SW 1271 (cell line): ENCODE measurements at places on chromosomes 11 and 22.

DNA sequence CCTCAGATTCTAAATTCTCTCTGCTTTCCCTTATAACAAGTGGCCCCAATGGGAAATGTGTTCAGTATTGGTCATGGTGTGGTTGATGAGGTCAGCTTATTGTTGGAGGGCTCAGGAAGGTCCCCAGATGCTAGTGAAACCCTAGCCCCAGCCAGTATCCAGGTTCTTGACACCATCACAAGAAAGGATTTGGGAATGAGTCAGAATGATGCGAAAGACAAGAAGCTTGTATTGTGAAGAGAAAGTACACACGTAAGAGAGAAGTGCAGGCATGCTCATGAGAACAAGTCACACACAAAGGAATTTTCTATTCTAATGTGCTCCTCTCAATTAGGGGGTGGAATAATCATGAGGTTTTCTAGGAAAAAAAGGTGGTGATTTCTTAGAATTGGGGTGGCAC is 34.9 kb upstream of the TRPC6 start:
- DNase-seq = no peak

GRCh38 chr11:129703846-129704245 is 111.8 kb upstream of the TMEM45B start:
- no peak for DNase-seq

DNA sequence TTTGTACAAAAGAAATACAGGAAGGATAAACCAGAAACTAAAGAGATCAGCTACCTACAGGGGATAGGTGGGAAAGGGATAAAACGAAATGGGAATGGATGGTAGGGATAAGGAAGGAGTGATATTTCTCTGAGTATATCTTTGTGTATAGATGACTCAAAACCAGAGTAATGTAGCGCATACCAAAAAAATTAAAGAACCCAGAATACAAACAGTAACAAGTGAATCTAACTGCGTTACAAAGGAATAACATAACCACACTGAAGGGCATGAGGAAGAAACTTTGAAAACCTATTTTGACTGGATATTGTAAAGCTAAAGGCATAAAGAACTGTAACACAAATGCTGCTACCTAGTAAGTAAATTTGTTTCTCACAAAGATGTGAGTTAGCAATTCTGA is 37.9 kb downstream of the MAPK1 start:
- no peak for DNase-seq

DNA sequence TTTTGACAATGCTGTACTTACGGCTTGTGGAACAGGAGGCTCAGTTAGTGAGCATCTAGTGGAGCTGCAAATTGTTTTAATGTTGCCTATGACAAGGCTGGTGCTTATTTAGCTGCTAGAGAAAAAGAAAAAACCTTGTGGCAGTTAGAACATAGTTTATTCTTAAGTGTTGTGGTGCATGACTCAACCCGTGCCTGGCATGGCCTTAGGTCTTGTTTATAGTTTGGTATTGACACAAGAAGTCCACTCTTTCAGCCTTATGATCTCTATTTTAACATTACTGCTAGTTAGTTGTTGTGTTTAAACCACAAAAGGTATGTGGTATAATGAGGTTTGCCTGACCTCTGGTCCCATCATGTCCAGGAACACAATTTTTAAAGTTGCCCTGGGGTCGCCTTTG is 744.6 kb downstream of the FAM181B start:
- no peak for DNase-seq

DNA sequence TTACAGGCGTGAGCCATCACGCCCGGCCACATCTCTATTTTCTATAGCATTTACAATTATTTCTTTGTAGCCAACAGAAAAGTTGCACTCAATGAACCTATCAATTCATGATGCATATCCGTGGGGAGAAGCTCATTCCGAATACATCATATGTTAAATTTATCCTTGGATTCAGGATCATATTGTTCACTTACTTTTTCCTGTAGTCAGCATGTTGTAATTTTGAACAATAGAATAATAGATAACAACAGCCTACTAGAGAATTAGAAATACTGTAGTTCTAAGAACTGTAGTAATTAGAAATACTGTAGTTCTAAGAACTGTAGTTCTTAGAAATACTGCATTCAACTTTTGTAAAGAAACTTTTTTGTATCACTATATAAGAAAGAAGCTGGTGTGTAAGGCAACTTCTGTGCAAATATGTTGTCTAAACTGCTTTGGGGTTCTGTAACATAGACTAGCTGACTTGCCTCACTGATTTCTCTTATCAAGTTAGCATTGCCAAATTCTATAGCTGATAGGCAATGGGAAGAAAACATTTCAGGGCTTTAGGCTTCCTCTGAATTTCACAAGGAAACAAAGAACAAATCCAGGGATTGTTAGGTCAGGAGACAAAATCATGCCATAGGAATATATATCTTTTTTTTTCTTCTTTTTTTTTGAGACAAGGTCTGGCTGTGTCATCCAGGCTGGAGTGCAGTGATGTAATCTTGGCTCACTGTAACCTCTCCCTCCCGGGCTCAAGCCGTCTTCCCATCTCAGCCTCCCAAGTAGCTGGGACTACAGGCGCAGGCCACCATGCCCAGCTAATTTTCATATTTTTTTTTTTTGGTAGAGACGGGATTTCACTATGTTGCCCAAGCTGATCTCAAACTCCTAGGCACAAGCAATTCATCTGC is 91.9 kb downstream of the CSTPP1 start:
- DNase-seq = no peak

- no peak for DNase-seq
Observed at GRCh38 chr11:70070706-70071105, 7.4 kb upstream of the ANO1 start.

GRCh38 chr11:76148941-76149613 is 57.2 kb downstream of the WNT11 start:
- DNase-seq = no peak

DNA sequence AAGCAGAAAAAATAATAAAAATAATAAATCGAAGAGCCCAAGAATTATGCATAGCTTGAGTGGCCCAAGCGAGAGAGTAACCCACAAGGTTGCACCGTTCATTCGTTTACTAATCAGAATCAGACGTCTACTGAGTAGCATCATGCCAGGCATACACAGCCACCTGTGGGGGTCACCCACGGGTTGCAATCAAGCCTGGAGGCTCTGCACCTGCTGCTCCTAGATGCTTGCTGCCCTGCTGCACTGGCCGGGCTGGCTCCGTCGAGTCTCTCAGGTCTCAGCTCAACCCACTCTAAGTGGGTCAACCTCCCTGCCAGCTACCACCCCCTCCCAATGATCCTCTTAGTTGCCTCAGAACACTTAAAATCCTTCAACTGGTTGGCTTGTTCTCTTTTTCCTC is 2.0 kb upstream of the TESMIN start:
- DNase-seq = no peak

DNA sequence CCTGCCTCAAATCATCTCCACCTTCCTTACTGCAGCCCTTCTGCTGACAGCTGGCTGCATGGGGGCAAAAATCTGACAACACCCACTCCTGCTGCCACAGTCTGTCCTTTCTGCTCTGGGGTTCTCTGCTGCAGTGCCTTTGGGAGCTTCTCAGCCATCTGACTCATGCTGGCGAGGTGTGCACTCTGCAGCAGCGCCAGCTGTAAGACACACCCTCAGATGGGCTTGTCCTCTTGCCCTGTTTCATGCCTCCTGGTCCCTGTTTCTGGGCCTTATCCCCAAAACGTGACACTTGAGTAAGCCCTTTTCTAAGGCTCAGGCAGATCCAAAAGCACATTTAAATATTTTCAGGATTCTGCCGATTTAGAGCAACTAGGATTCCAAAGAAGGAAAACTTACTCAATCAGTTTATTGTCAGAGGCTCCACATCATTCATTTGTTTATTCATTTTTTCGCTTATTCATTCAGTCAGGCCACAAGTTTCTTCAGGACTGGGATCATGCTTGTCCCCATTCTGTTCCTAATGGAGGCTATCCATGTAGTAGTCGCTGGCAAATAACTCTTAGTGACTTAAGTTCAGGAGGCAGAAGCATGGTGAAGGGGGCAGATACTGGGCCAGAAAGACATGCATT is 60.2 kb downstream of the SMIM38 start:
- no peak for DNase-seq

- DNase-seq = no peak
Observed at GRCh38 chr11:3056296-3057068, 741 bp downstream of the CARS1 start.

DNA sequence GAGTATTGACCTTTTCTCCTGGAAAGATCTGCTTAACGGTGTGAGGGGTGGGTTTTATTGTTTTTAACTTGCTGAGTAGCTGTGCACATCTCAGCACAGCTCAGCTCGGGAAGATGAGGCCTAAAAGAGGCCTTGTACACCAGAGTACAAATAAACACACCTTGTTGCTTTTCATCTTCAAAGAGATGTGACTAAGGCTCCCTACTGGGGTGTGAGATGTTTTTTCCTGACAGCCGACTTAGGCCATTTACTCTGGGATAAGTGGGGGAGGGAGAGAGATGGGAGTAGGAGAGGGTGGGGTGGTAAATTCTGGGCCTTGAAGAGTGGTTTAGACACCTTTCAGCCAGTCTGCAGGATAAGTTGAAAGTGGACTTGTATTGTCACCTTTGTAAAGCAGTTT is 2.9 kb downstream of the LDLRAD3 start:
- DNase-seq = no peak

GRCh38 chr11:6745465-6746015 is 26.2 kb downstream of the OR2AG2 start:
- no peak for DNase-seq

- DNase-seq = no peak
Observed at GRCh38 chr11:43942662-43943371, 380 bp downstream of the C11orf96 start.

GRCh38 chr11:83194281-83195142 is 1.0 kb downstream of the ANKRD42 start:
- peak; percentile 75 for DNase-seq

- DNase-seq = no peak
Observed at GRCh38 chr11:45920531-45921477, 1.7 kb upstream of the LARGE2 start.

- no peak for DNase-seq
Observed at GRCh38 chr11:111153194-111153593, 92.3 kb upstream of the POU2AF2 start.

- no peak for DNase-seq
Observed at GRCh38 chr11:71582309-71582895, at the start of gene KRTAP5-11. Gene KRTAP5-11, minus strand, starts transcription at chr11:71582875. Its CDS starts 38 bp downstream, at chr11:71582837.

GRCh38 chr11:84634309-84634708 is 992.8 kb downstream of the DLG2 start:
- no peak for DNase-seq

- no peak for DNase-seq
Observed at GRCh38 chr11:119092880-119093842, 8.5 kb downstream of the HMBS start.

DNA sequence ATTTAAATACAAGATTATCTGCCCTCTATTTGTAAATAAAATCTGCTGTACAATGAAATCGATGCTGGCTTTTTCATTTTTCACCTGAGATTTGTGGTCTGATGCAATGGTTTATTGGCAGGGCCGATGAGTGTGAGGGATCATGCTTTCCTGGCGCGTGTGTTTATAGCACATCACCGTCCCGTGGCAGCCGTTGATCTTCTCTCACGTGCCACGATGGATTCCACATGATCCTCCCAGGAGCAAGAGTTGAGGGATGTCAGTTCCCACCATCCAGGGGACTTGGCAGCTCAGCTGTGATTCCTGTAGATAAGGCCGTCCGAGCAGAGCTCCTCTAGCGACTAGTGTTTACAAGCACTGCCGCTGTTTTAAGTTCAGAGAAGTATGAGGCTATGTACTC is 213.7 kb downstream of the TBC1D22A start:
- no peak for DNase-seq

DNA sequence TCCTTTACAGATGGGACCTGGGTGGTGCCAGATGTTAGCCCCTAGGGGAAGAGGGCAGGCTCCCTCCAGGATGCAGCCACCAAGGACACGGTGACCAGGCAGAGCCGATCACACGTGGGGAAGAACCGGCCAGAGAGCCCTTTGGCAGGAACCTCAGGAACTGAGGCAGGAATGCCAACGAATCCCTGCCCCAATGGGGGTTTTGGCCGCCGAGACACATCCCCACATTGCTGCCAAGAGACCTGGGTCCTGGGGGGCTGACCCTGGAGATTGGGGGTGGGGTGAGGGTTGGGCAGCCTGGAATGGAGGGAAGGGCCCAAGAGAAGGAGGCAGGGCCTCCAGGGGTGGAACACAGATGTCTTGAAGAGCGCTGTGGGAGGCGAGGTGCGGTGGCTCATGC is 28.7 kb upstream of the LMO1 start:
- no peak for DNase-seq

DNA sequence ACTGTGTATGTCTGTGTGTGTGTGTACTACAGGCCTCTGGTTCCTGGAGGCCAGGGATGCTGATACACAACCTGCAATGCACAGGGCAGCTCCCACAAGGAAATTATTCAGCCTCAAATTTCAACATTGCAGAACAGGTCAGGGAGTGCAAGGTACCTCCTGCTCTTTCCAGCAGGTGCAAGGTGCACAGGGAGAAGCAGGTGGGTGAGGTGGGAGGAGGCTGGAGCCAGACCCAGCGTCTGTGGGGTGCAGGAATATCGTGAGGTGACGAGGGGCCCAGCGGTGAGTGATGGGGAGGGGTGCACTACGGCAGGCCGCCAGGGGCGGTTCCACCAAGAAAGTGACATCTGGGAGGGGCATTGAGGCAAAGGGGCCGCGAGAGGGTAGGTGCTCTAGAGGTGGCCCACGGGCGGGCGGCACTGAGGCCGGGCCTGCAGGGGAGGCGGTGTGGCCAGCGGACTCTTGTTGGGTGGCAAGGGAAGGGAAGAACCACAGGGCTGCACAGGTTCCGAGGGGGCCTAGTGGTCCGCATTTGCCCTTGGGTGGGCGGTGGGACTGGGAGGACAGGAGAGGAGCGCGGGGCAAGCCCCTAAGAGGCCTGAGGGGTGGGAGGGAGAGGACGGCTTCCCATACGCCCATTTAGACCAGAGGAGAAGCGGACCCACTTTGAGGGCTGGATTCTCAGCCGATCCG is 21.6 kb downstream of the DGCR6L start:
- no peak for DNase-seq

DNA sequence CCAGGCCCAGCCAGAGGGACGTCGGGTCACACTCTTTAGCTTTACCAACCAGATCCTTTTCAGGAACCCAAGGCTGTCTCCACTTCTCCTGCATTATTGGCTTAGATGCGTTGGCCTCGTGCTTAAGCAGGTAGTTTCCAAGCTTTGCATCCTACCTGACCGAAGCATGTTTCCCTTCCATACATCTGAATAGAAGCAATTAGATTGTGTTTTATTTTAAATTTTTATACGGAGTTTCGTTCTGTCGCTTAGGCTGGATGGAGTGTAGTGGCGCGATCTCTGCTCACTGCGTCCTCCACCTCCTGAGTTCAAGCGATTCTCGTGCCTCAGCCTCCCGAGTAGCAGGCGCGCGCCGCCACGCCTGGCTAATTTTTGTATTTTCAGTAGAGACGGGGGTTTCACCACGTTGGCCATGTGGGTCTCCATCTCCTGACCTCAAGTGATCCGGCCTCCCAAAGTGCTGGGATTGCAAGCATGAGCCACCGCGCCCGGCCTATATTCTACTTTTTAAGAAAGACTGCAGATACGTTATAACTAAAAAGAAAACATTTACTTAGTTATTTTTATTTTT is 677 bp downstream of the DYNC2H1 start:
- DNase-seq = no peak

GRCh38 chr11:7540830-7541555 is 27.2 kb downstream of the PPFIBP2 start:
- DNase-seq = no peak
